ENCODE measurements at places on chromosomes 6 and 20. TPM values are rescaled to one million over a fixed set of nuclear protein-coding genes. Genes with fewer than 3 reads are reported as not detected.

The HS3ST5 gene
- 13.9 TPM for total RNA-seq

The PARD6B gene
- total RNA-seq = 20.4 TPM

The MMUT gene
- 29.8 TPM for total RNA-seq

The LAMP5 gene
- 12.6 TPM for total RNA-seq

The FAM210B gene
- total RNA-seq = 15.5 TPM

The TBC1D20 gene
- 12.6 TPM for total RNA-seq

The GMDS gene
- total RNA-seq = 5.3 TPM
